DMS 273 treated with DMSO at 0.1 percent for 48 hours (cell line): ENCODE measurements at places on chromosomes 13 and 19.

DNA sequence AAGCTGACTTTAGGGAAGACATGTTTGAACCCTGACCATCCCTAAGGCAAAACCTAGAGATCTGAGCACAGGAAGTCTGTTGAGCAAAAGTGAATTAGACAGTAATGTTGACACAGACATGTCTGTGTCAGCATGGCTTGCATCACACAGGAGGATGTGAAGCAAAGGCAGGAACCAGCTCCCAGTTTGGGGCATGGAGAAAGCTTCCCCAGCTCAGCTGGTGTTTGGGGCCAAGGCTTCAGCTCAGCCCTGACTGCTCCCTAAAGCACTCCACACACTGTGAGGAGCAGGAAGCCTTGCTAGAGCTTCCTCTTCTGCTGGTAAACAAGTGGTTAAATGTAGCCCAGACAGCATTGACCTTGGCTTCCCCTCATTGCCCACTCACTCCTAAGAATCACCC lies 153.8 kb upstream of the UBL3 start:
- DNase-seq = no peak

GRCh38 chr13:102197193-102197592 lies 204.7 kb downstream of the FGF14 start:
- DNase-seq = no peak

GRCh38 chr19:2394054-2394441 lies 33.3 kb downstream of the TIMM13 start:
- no peak for DNase-seq

DNA sequence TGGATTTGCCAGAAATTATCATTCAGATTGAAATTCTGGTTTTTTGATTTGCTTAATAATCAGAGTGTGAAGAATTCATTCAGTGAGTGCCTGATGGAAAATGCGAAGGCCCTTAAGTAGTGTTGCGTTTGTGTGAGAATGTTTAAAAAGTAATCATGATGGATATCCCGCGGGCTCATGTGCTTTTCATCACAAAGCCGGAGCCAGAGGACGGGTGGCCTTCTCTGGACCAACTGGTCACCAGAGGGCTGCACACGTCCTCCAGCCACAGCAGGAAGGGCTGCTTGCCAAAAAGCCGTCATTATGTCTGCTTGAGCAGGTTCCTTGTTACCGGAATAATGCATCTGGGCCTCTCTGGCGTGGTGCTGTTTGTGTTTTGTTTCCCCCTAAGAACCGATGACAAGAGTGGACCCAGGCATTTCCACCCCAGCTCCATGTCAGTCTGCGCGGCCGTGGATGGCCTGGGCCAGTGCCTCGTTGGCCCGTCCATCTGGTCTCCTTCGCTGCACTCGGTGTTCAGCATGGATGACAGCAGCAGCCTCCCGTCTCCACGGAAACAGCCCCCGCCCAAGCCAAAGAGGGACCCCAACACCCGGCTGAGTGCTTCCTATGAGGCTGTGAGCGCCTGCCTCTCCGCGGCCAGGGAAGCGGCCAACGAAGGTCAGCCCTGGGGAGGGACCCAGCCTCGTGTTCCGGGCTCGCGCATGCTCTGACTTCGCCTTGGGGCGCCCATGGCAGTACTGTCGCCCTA lies 497.7 kb downstream of the MYO16 start:
- no peak for DNase-seq

DNA sequence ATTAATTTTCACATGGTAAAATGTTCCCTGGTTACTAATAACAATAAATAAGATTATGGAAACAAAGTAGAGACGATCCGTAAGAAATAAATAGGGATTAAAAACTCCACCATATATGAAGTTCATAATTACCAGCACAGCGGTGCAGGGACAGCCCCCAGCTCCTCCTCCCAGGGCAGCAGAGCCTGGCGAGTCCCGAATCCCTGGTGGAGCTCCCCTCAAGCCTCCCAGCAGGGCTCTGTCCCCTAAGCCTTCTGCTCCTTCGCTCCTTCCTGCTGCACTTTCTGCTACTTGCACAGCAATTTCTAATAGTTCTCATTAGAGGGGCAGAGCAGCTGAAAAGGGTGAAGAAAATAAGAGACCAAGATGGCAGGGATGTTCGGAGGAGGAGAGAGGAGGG lies 43.6 kb downstream of the RASA3 start:
- DNase-seq = no peak

DNA sequence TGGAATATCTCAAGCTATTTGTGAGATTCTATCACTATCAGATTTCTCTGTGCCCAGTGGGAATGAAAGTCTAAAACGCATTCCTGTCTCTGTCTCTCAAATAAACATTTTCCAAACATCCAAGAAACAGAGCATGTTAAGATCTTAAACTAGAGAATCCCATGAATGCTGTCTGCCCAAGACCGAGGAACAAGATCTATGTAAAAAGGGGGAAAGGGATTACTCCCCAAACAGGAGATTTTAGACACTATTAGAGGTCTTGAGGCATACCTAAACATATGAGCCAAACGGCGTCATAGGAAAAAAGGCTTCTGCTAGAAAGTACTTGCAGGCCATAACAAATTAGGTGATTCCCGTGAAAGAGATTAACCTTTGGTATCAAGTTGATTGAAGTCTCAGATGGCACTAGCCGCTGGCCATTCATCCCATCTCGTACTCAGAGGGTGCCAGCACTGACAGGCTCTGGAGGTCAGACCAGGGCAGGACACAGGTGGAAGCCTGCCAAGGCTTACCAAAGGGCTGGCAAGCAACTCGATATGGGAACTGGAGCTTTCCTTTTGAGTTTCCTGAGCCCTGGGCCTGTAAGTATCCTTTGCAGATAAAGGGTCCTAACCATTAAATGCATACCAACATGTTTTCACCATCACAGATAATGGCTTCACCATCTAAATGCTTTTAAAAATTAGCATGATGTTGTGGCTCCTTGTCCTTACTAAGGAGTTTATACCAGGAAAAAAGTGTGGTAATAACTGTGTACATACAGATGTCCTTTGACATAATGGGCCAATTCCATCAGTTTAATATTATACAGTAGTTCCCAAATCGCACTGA lies 225.2 kb downstream of the FOXO1 start:
- DNase-seq = peak; percentile 14

- DNase-seq = no peak
Observed at GRCh38 chr19:18610245-18610555, 2.5 kb upstream of the TMEM59L start.

GRCh38 chr13:99055281-99055680 lies 77.4 kb upstream of the DOCK9 start:
- DNase-seq = no peak

DNA sequence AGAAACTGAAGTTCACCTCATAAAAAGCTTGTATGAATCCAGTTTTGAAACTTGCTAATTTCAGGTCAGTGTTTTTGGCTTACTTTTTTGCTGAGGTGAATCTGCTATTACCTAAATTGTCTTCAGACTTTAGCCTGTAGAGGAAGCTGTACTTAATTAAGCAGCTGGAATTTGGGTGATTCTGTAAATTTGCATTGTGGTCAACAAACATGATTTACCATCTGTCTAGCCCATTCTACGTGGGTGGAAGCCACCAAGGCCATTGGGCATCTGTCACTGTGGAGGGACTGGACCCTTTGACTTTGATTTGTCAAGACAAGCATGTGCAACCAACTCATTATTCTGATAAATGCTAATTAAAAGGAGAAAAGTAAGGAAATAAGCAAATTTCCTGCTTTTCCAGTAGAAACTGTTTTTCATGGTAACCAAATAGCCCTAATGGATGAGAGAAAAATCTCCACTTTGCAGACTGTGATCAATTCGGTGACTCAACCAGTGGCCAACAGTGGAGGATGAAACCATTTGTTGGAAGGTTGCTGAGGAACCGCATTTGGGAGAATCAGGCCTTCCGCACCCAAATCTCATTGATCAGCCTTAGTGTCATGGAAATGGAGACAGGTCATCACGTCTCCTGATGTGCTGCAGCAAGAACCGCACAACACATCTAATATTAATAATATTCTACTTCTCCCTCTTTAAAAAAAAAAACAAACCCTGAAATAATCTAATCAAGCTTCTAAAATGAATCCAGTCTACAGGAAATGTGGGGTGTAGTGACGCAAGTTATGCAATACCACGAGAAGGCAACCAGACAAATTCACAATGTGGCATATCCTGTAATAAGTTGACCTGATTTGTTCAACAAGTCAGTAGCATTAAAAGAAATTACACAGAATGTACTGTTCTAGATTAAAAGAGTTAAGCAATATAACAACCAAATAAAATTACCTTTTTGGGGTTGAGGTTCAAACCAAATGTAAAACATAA lies 54.3 kb downstream of the GARRE1 start:
- no peak for DNase-seq

- DNase-seq = no peak
Observed at GRCh38 chr13:67416047-67416925, 186.2 kb upstream of the PCDH9 start.

- no peak for DNase-seq
Observed at GRCh38 chr19:15296841-15297415, 35.4 kb downstream of the BRD4 start.

- no peak for DNase-seq
Observed at GRCh38 chr13:108755083-108755482, 125.7 kb downstream of the MYO16 start.
